ENCODE measurements at places on chromosomes 13 and 19.

GRCh38 chr19:1081301-1082164 lies 13.6 kb downstream of the POLR2E start:
- DNase-seq = no peak

GRCh38 chr19:47509170-47509847 lies 5.6 kb downstream of the NAPA start:
- no peak for DNase-seq

DNA sequence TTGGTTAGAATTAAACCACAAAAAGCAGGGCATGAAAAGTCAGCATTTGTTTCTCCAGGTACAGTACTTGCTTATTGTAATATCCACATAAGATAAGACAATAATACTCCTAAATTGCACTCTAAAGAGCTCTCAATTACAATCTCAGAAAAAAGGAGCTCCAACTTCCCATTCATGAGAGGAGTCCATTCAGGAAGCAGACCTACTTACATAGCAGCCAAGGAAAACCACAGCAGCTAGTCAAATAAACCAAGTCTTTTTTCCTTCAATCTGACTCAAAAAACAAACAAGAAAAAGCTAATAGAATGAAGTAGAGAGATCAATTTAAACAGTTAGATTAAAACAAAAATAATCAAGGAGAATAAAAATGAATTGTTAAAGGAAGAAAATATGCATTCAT lies 885.2 kb upstream of the SLITRK6 start:
- no peak for DNase-seq

DNA sequence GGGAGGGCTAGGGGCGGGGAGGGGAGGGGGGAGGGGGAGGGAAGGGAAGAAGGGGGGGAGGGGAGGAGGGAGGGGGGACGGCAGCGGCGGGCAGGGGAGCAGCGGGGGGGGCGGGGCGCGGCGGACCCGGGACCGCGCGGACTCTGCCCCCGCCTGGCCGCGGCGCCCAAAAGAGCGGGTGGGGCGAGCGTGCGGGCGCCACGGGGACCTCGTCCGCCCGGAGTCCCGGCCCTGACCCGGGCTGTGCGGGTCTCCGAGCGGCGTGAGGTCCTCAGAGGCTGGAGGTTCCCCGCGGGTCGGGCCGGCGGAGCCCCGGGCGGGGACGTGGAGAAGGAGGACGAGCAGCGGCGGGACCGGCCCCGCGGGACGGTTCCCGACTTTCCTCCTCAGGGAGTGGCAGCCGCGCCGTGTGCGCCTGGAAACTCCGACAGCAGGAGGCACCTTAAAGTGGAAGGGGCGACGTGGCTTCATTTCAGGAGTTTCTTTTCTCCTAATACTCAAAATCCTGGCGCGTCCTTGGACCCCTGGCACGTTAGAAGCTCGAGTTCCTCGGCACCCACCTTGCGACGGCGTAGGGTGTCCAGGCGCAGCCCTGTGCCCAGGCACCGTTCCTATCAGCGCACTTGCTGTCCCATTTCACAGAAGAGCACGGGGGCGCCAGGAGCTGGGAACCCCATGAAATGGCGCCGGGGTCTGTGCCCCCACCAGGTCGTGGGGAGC lies 518 bp upstream of the PLPP2 start:
- no peak for DNase-seq

GRCh38 chr19:51036519-51036918 lies 1.7 kb upstream of the KLK12 start:
- DNase-seq = no peak

- no peak for DNase-seq
Observed at GRCh38 chr13:56988543-56988942, 152.2 kb upstream of the PRR20A start.

DNA sequence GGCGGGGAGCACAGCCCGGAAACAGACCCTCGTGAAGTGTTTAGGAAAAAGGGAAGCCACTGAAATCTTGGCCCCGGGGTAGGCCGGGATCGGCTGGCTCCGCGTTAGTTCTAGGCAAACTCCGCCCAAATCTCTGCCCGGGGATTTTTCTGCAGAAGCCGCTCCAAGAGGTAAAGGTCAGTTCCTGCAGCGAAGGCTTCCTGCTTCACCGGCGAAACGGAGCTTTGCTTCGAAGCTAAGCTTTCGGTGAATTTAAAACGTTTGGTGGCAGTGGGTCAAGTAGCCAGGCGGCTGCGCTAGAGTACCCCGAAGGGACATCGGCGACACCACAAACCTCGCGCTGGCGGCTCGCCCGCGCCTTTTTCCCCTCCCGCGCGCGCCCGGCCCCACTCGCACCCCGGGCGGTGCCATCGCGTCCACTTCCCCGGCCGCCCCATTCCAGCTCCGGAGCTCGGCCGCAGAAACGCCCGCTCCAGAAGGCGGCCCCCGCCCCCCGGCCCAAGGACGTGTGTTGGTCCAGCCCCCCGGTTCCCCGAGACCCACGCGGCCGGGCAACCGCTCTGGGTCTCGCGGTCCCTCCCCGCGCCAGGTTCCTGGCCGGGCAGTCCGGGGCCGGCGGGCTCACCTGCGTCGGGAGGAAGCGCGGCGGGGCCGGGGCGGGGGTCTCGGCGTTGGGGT lies 441 bp downstream of the GJB2 start:
- DNase-seq = no peak

GRCh38 chr13:95896301-95896700 lies 156.9 kb downstream of the UGGT2 start:
- DNase-seq = no peak

DNA sequence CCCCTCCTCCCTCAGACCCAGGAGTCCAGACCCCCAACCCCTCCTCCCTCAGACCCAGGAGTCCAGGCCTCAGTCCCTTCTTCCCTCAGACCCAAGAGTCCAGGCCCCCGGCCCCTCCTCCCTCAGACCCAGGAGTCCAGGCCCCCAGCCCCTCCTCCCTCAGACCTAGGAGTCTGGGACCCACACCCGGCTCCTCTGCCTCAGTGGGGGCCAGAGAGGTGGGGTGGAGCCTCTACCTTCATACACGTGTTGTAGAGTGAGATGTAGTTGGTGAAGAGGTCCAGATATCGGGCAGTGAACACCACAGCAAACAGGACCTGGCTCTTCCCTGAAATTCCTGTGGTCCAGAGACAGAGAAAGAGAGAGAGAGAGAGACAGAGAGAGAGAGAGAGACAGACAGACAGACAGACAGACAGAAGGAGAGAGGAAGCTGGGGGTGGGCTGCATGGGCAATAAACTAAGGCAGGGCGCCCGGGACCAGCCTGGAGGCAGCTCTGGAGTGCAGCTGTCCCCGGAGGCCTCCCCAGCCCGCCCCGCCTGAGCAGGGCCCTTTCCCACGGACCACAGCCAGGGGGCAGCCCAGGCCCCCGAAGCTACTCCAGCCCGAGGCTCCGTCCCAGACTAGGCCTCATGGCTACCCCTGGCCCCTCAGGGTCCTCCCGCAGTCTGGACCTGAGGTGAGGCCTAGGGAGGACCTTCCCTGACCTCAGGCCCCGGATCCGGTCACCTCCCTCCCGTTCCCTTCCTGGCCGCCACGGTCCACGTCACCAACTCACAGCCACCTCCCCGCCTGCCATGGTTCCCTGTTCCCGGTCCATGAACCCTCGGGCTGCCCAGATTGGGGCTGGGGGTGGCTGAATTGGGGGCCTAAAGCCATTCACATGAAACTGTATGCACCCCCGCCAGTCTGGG lies 907 bp downstream of the KDELR1 start:
- peak; percentile 49 for DNase-seq

DNA sequence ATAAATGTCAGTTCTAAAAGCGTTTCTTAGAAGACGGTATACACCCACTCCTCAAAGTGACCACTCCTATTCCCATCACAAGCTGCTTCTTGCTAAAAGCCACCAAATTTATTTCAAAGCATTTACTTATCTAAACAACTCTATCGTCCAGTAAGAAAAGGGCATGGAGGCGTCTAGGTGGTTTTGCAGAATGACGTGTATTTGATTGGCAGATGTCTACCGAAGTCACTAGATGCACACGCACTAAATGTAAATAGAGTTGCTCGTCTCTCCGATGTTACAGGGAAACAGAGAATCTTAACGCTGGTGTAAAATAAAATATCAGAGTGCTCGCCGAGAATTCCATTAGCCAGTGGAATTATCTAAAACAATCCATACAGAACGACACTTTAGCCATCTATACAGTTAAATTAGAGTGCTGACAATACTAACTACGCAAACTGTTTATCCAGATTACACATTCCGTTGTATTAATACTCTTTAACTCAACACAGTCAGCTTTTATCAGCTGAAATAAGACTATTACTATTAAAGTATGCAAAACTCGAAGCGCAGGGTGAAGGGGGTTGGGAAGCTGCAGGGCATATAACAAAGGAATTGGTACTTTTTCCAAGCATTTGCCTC lies 1.9 kb downstream of the KLF12 start:
- DNase-seq = no peak
